Heart right ventricle (tissue), 16 donors: ENCODE measurements at places on chromosomes 5 and 9. TPM values are rescaled to one million over a fixed set of nuclear protein-coding genes. Genes with fewer than 3 reads are reported as not detected.

DNA sequence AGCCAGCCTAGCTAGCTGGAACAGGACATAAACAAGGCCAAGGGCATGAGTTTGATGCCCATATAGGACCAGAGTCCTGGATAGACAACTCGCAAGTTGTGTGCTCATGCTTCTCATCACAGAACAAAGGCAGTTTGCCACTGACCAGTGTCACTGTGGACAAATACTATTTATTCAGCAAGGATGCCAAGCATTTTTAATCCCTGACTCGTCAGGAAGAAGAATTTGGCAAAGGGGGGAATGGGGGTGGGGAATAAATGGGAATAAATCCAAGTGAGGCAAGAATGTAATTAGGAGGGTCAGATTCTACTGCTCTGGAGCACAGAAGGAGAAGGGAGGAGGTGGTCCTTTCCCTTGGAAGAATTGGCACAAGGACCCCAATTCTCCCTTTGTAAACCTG lies 46.8 kb upstream of the ANKRD55 start:
- DNase-seq, result no peak
- no peak overlapping the region for H3K4me3 ChIP-seq
- H3K27ac ChIP-seq, result no peak overlapping the region
- H3K4me1 ChIP-seq, result peaks cover 18% of the 10 kb centered on the region
- H3K36me3 ChIP-seq, result no peaks in the 10 kb centered on the region
- H3K27me3 ChIP-seq, result no peaks in the 10 kb centered on the region

GRCh38 chr9:97758334-97758916 lies 61.3 kb upstream of the XPA start:
- no peak overlapping the region for H3K4me3 ChIP-seq
- no peak overlapping the region for H3K27ac ChIP-seq
- H3K36me3 ChIP-seq, result no peaks in the 10 kb centered on the region
- H3K4me1 ChIP-seq, result no peaks in the 10 kb centered on the region
- no peak for DNase-seq

- no peaks in the 10 kb centered on the region for H3K4me1 ChIP-seq
- no peaks in the 10 kb centered on the region for H3K36me3 ChIP-seq
- H3K27me3 ChIP-seq, result no peaks in the 10 kb centered on the region
- H3K4me3 ChIP-seq, result no peak overlapping the region
- DNase-seq, result no peak
- peak overlapping the region; percentile 68 for H3K27ac ChIP-seq
Observed at GRCh38 chr9:75699017-75699416, 191.5 kb upstream of the PCSK5 start.

- no peaks in the 10 kb centered on the region for H3K4me1 ChIP-seq
- DNase-seq, result no peak
- H3K4me3 ChIP-seq, result no peak overlapping the region
- no peaks in the 10 kb centered on the region for H3K27me3 ChIP-seq
- no peaks in the 10 kb centered on the region for H3K36me3 ChIP-seq
- no peak overlapping the region for H3K27ac ChIP-seq
Observed at GRCh38 chr5:123193176-123193575, 104.1 kb downstream of the PRDM6 start.

DNA sequence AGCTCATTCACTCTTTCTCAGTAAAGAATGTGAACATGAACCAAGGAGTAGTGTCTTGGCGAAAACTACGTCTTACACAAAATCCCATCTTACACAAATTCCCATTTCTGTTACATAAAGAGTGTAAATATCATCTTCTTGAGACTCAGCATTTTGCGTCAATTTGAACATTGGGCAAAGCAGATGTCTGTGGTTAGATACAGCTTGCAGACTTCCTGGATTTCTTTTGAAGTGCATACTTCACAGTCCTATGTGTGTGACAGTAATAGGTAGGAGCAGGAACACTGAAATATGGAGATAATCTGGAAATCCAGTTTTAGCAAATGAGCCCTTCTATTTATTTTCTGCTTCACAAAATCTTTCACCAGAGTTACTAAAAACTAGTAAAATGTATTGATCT lies 58.8 kb downstream of the C6 start:
- H3K36me3 ChIP-seq, result no peaks in the 10 kb centered on the region
- H3K27me3 ChIP-seq, result no peaks in the 10 kb centered on the region
- no peaks in the 10 kb centered on the region for H3K4me1 ChIP-seq
- no peak for DNase-seq
- H3K4me3 ChIP-seq, result no peak overlapping the region

GRCh38 chr5:102582696-102583095 lies 83.9 kb upstream of the SLCO6A1 start:
- no peak for DNase-seq
- no peaks in the 10 kb centered on the region for H3K4me1 ChIP-seq
- H3K4me3 ChIP-seq, result no peak overlapping the region
- H3K27ac ChIP-seq, result no peak overlapping the region
- no peaks in the 10 kb centered on the region for H3K27me3 ChIP-seq

DNA sequence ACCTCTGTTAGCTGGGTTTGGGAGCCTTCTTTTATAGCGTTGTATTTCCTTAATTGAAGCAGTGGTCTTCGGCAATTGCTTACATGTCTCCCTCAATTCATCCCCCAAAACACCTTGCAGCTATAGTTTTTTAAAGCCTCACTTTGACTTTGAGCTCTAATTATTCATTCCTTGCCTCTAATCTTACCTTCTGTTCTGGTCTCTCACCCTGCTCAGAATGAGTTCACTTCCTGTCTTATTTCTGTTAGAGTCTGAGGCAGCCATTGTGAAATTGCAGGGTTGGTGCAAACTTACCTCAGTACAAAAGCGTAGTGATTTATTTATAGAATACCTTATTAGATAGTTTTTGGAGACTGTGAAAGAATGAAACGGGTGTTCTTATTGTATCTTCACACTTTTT lies 35.0 kb downstream of the AOPEP start:
- H3K36me3 ChIP-seq, result peaks cover 9% of the 10 kb centered on the region
- no peaks in the 10 kb centered on the region for H3K27me3 ChIP-seq
- no peak overlapping the region for H3K4me3 ChIP-seq
- H3K4me1 ChIP-seq, result no peaks in the 10 kb centered on the region
- no peak for DNase-seq

DNA sequence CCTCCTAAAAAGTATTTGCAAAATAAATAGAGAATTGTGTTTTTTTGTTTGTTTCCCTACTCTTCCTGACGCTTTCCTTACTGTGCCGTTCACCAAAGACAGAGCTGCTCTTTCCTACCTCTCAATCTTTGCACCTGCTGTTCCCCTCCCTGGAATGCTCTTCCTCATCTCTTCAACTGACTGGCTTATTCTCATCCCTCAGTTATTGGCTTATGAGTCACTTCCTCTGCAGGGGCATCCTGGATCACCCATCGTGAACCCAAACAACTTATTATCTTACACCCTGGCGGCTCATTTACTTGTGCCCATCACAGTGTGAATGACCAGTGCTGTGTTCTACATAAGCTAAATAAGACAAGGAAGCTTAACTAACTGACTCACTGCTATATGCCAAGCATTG lies 36.1 kb upstream of the CCNG1 start:
- no peak overlapping the region for H3K27ac ChIP-seq
- H3K36me3 ChIP-seq, result no peaks in the 10 kb centered on the region
- no peak for DNase-seq
- no peaks in the 10 kb centered on the region for H3K4me1 ChIP-seq

DNA sequence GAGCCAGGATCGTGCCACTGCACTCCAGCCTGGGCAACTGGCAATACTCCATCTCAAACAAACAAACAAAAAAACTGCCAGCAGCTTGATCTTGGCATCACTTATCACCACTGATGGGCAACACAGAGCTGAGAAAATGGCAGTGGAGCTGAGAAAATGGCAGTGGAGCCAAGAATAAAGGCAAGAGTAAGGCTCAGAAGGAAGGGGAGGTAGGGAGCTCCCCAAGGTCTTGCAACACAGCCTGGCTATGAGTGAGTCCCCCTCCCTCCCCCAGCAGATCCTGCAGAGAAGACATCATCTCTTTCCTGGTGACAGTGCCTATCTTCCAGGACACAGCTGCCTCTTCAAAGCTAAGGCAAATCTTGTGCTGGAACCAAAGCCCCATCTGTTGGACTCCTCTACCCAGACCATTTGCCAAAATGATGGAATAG lies 70.3 kb downstream of the UGCG start:
- no peaks in the 10 kb centered on the region for H3K27me3 ChIP-seq
- no peaks in the 10 kb centered on the region for H3K4me1 ChIP-seq

DNA sequence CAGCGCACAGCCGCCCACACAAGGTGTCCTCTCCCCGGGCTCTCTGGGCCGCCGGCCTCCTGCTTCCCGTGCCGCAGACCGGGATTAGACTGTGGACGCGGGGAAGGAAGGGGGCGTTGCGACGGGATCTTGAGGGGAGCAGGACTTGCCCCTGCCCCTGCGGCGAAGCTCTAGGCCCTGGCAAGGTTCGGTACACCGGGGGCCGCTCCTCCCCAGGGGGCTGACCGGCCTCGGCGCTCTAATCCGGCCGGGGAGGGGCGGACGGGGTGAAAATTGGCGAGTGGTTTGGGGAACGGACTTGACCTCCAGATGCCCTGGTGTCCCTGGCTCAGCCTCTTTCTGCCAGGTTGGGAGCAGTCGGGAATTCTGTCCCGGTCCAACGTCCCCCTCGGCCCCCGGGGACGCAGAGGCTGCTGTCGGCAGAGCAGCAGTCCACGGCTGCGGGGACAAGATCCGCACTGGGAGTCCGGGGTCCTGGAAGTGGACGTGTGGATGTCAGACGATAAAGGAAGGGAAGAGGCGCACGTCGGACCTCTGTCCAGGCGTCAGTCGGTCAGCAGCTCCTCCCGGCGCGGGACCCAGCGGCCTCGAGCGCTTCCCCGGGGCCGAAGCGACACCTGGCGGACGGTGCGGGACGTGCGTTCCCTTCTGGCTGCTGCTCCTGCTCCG lies 1.9 kb upstream of the CNTFR start:
- DNase-seq, result peak; percentile 85
- peaks cover 56% of the 10 kb centered on the region for H3K27me3 ChIP-seq
- no peaks in the 10 kb centered on the region for H3K36me3 ChIP-seq
- peaks cover 45% of the 10 kb centered on the region for H3K4me1 ChIP-seq
- H3K4me3 ChIP-seq, result peak overlapping the region; percentile 38

DNA sequence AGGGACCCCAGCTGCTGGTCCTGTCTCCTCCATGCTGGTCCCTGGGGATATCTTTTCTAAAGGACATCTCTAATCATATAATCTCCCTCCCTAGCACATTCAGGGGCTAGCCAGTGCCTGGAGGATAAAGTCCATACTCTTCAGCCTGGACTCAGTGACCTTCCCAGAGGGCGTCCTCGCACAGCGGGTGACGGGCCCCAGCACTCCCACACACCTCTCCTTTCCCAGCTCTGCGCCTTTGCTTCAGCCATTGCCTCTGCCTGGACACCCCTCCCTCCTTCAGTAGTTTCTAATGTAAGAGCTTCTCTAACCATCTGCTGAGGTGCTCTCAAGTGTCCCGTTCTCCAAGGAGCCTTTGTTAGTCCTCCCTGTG lies 15.2 kb upstream of the TNIP1 start:
- H3K36me3 ChIP-seq, result peaks cover 19% of the 10 kb centered on the region
- H3K4me3 ChIP-seq, result no peak overlapping the region
- H3K27me3 ChIP-seq, result no peaks in the 10 kb centered on the region
- H3K27ac ChIP-seq, result peak overlapping the region; percentile 48
- H3K4me1 ChIP-seq, result peaks cover 33% of the 10 kb centered on the region

GRCh38 chr9:86766912-86767311 lies 180.4 kb downstream of the GAS1 start:
- H3K27ac ChIP-seq, result no peak overlapping the region
- H3K4me3 ChIP-seq, result no peak overlapping the region
- peaks cover 19% of the 10 kb centered on the region for H3K4me1 ChIP-seq
- H3K36me3 ChIP-seq, result no peaks in the 10 kb centered on the region
- peaks cover 2% of the 10 kb centered on the region for H3K27me3 ChIP-seq

DNA sequence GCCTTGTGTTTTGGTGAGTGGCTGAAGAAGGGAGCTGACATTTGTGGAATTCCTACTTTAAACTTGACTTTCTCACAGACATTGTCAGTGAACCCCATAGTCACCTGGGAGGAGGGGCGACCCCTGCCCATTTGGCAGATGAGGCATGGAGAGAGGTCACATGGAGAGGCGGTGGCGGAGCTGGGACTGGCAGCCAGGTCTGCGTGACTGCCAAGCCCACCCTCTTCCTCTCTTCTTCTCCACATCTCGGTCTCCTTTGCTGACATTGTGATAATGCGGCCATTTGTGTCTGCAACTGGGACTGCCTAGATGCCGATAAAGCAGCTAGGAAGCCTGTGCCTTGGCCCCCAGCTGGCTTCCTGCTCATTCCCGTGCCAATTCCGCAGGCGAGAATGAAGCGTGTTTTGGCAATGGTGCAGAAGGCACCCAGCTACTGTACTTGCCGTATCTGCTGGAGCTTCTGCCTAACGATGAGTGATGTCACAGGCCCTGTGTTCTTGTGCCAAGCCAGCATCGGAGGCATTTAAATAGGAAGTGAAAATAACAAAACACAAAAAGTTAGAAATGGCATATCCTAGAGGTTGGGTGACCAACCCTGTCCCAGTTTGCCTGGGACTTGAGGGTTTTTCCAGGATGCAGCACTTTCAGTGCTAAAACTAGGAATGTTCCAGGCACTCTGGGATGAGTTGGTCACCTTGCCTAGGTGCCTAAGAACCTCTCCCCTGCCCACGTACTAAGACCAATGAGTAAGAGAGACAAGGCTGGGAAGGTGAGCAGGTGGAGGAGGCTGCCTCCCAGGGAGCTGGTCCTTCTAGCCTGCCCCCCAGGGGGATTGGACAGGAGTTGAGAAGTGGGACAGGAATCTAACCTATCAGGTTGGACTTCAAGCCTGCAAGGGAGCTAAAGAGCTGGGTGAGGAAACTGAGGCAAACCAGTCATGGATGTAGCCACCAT lies 23.6 kb downstream of the OLFML2A start:
- H3K36me3 ChIP-seq, result no peaks in the 10 kb centered on the region
- peaks cover 12% of the 10 kb centered on the region for H3K4me1 ChIP-seq
- peak overlapping the region; percentile 67 for H3K27ac ChIP-seq
- H3K4me3 ChIP-seq, result no peak overlapping the region

GRCh38 chr5:132429463-132430440 lies 60.2 kb downstream of the SLC22A5 start:
- no peaks in the 10 kb centered on the region for H3K36me3 ChIP-seq
- H3K27me3 ChIP-seq, result no peaks in the 10 kb centered on the region
- peaks cover 88% of the 10 kb centered on the region for H3K4me1 ChIP-seq
- DNase-seq, result no peak
- no peak overlapping the region for H3K4me3 ChIP-seq
- H3K27ac ChIP-seq, result peak overlapping the region; percentile 86

LCN2 gene
- total RNA-seq, result 0.41 TPM

F2RL2 gene
- total RNA-seq, result 0.24 TPM

CAVIN4 gene
- total RNA-seq, result 58.7 TPM

CAMK2A gene
- total RNA-seq, result 15.3 TPM

CCNI2 gene
- total RNA-seq, result 0.75 TPM

OR1Q1 gene
- total RNA-seq, result not detected

ACTBL2 gene
- not detected for total RNA-seq

GPR150 gene
- total RNA-seq, result not detected

TEX48 gene
- total RNA-seq, result not detected

SLC6A3 gene
- not detected for total RNA-seq

HTR4 gene
- 0.30 TPM for total RNA-seq

ALDOB gene
- total RNA-seq, result 1.4 TPM

SLC6A19 gene
- total RNA-seq, result not detected
